GM23338 (cell line): ENCODE measurements at places on chromosomes 1 and 21. TPM values are rescaled to one million over a fixed set of nuclear protein-coding genes. Genes with fewer than 3 reads are reported as not detected.

DNA sequence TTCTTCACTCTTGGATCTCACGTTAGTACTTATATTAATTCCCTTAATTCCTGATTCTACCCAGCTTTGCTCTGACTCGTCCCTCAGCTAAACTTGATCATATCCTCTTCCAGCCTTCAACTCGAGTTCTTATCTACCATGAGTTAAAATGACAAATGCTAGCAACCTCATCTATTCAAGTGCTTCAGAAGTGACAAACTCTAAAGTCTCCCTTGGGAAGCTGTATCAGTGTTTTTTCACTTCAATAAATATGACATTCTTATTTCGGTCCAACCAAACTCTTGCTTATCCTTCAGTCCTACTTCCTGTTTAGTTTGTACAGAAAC lies 75.3 kb downstream of the FOXJ3 start:
- no peak for DNase-seq

GRCh38 chr1:233102341-233102740 lies 151.9 kb downstream of the NTPCR start:
- no peak for DNase-seq

SEC16B gene
- total RNA-seq = 0.70 and 1.2 TPM in 2 replicates

GRCh38 chr1:7424352-7424890 lies 346.7 kb upstream of the VAMP3 start:
- DNase-seq = no peak

S100A7 gene
- total RNA-seq = not detected in 2 replicates

- DNase-seq = no peak
These were observed 22.3 kb downstream of the C1orf146 start for GRCh38 chr1:92240034-92240433.

- no peak for DNase-seq
These were observed 151.3 kb downstream of the RUNX1 start for GRCh38 chr21:34897828-34898227.

ANGPTL1 gene
- total RNA-seq = not detected in 2 replicates

CHD5 gene
- 1.0 and 1.4 TPM in 2 replicates for total RNA-seq

- no peak for DNase-seq
These were observed 11.8 kb upstream of the MARK1 start for GRCh38 chr1:220516014-220516721.

RAB7B gene
- total RNA-seq = not detected in 2 replicates

DNA sequence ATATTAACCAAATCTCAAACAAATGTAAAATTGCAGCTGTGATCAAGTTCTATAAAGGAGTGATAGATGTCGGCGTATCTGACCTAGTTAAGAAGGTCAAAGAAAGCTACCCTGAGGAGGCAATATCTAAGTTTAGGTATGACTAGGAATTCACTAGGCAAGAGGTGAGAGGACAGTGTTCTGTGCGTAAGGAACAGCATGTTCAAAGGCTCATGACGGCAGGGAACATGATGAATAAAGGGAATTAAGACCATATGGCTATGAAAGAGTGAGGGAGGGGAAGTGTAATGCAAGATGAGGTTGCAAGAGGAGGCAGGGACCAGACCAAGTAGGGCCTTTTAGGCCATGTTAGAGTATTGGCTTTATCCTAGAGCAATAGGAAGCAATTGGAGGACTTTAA lies 8.6 kb downstream of the LIX1L start:
- no peak for DNase-seq

DNA sequence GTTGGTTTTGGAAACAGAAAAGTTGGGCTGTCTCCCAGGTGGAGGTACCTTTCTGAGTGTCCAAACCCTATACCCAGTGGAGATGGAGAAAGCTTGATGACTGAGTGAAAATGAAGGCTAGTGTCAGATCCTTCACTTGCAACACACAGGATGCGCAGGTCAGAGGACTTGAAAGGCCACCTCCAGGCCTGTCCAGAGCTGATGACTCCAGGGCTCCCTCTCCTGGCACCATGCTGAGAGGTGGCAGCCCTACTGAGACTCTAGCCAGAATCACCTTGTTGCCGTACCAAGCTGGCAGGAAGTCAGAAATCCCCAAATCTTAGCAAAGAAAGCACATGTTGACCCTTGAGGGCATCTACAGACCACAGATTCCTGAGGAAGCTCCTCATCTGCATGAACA lies 16.4 kb downstream of the KNCN start:
- peak; percentile 52 for DNase-seq

DNA sequence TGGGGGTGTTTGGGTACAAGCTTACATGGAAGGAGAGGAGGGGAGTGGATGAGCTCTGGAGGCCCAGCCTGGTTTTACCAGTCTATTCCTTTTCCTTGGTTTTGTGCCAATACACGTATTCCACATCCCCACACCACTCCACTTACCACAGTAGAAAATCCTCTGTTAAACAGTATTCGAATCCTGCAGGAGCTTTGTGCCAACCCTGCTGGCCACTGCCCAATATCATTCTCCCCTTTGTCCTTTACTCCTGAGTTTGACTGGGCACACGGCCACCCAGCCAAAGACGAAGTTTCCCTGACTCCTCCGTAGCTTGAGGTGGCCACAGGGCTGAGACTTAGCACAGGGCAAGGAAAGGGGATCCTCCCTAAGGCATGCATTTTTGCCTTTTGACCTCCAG lies 61.6 kb downstream of the TMCO4 start:
- DNase-seq = no peak

PRR9 gene
- total RNA-seq = not detected in 2 replicates

CSF3R gene
- not detected in 2 replicates for total RNA-seq

- DNase-seq = no peak
These were observed 105.5 kb downstream of the LRIG2 start for GRCh38 chr1:113178522-113178921.

RCSD1 gene
- 0.73 TPM in 1 of 2 replicates, not detected in the other for total RNA-seq

TSTD1 gene
- 94.9 and 102 TPM in 2 replicates for total RNA-seq

AGO1 gene
- 58.5 and 65.1 TPM in 2 replicates for total RNA-seq

DNA sequence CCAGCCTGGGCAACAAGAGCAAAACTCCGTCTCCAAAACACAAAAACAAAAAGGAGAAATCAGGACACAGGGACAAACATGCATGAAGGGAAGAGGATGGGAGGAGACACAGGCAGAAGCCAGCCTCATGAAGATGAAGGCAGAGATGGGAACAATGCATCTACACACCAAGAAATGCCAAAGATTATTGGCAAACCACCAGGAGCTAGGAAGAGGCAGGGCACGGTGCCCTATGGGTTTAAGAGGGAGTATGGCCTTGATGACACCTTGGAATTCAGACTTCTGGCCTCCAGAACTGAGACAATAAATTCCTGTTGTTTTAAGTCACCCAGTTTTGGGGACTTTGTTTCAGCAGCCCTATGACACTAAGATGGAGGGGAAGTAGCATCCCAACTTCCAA lies 5.2 kb downstream of the TMPRSS3 start:
- DNase-seq = no peak

DNA sequence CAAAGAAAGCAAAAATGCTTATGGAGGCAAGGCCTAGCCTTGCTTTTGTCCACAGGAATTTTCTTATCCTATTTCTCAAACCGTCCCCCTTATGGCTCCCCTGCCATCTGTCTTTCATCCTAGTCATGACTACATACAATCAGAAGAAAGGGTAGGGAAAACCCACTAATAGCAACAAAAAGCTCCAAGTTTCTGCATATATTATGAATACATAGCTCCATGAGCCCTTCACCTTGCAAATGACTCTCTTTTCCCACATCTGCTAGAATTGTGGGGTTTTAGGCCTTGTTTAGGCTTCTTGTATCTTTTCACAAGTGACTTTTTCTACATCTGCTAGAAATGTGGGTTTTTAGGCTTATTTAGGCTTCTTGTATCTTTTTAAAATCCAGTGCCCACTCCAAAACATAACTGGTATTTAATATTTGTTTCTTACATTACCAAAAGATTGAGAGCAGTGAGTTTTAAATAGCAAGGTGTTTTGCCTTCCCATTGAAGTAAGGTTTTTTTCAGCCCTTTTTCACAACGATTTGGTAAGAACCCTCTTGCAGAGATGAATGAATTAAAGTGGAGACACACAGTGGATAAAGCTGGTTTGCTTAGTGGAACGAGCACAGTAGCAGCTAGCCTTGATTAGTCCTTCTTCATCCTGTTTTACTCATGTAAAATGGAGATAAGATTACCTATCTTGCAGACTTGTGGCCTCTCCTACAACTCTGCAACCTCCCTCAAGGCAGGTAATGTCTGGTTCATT lies 4.4 kb downstream of the GADD45A start:
- DNase-seq = no peak

- no peak for DNase-seq
These were observed 45.5 kb downstream of the CACHD1 start for GRCh38 chr1:64515427-64515826.

MX2 gene
- 8.1 and 9.2 TPM in 2 replicates for total RNA-seq

DNA sequence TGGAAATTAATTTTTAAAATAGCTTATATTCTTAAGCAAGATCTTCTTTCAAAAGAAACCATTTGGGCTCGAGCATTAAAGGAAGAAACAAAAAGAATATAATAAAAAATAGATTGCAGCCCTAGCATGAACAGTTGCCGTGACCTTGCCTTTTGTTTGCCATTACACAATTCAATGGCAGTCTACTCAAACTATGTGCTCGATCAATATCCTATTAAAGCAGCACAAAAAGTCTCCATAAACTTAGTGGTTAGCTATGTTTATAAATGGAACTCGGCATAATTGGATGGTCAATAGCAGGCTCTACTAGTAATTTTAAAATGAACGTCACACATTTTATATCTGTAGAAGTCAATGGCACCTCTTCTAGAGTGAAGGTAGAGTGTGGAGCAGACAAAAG lies 256.5 kb downstream of the NFIA start:
- no peak for DNase-seq

- peak; percentile 42 for DNase-seq
These were observed 22.7 kb upstream of the EDN2 start for GRCh38 chr1:41507110-41507720.

DNA sequence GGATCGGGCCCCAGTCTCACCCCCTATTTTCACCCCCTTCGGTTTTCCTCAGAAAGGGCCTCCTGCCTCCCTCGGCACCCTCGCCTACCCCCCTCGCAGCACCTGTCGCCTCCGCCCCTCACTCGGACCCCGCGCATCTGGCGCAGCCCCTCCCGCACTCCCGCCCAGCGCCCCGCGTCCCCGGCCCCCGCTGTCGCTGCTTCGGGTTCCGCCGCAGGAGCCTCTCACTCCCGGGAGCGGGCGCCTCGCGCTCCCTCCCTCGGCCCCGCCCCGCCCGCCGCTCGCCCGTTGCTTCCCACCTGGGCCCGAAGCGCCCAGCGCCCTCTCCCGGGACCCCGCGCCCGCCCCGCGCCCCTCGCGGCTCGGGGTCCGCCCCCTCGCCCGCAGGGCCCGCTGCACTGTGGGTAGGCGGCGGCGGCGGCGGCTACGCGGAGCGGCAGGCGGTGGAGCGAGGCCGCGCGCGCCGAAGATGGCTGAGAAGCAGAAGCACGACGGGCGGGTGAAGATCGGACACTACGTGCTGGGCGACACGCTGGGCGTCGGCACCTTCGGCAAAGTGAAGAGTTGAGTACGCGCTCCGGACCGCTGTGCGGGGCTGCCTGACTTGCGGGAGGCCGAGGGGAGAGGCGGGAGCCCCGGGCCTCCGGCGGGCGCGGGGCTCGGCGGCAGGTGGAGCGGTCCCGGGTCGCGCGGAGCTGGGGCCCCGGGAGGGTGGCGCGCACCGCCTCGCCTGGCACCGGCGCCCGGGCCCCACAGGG lies at the start of gene PRKAA2:
PRKAA2 (plus strand) TSS at position 396 of the 758 bp plus-strand sequence; CDS start at position 470, 74 bp downstream.
- DNase-seq = peak; percentile 73

TSPAN1 gene
- not detected in 2 replicates for total RNA-seq

- DNase-seq = no peak
These were observed 12.5 kb downstream of the OVAAL start for GRCh38 chr1:180571060-180571831.

GRCh38 chr1:57959531-57960241 lies 535.8 kb upstream of the DAB1 start:
- DNase-seq = no peak

DDR2 gene
- total RNA-seq = 1.7 and 1.8 TPM in 2 replicates

WLS gene
- total RNA-seq = 1.2 and 2.7 TPM in 2 replicates

SPRR1A gene
- not detected in 2 replicates for total RNA-seq

- peak; percentile 54 for DNase-seq
These were observed 470 bp upstream of the MTMR11 start for GRCh38 chr1:149936992-149937705.
